NCI-H1694 treated with DMSO at 0.1 percent for 48 hours (cell line): ENCODE measurements at places on chromosomes 11 and 22.

GRCh38 chr11:64631675-64632074 lies 40.7 kb downstream of the SLC22A12 start:
- no peak for DNase-seq

GRCh38 chr11:121059605-121060004 lies 35.7 kb downstream of the TBCEL start:
- no peak for DNase-seq

GRCh38 chr11:130474637-130475400 lies 26.4 kb downstream of the ADAMTS15 start:
- no peak for DNase-seq

- DNase-seq: no peak
These were observed 33.7 kb downstream of the APLP2 start for GRCh38 chr11:130103296-130103814.

- no peak for DNase-seq
These were observed 1124.3 kb downstream of the BRD1 start for GRCh38 chr22:48703265-48703941.

- no peak for DNase-seq
These were observed 19.8 kb upstream of the GNB1L start for GRCh38 chr22:19874307-19875060.

DNA sequence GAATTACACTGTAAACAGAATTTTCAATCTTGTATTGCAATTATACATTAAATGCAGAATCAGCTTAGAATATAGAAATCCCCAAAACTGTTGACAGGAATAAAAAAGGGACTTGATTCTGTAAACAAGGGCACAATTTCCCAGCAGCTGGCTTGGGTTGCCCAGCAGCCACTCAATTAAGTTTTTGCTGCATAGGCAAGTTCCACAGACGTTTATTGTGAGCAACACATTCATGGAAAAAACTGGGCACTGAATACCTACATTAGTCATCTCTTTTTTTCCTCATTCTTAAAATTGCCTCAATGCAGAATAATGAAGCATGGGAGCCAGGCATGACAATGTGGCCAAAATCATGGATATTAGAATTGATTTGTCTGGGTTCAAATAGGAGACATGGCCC lies 421.8 kb upstream of the ANO5 start:
- no peak for DNase-seq

GRCh38 chr22:25509374-25509791 lies 55.1 kb upstream of the GRK3 start:
- DNase-seq: no peak

- no peak for DNase-seq
These were observed 762.8 kb downstream of the FAM181B start for GRCh38 chr11:81970886-81971285.
